AG20443 (cell line): ENCODE measurements at places on chromosomes 13 and 19.
A peak's percentile ranks its signal among the peaks of the same experiment; 100 is the strongest.

GRCh38 chr13:31798189-31798588 lies 58.9 kb downstream of the RXFP2 start:
- no peak for DNase-seq

- no peak for DNase-seq
Measured at GRCh38 chr13:109288151-109288709, 498.2 kb downstream of the IRS2 start.

DNA sequence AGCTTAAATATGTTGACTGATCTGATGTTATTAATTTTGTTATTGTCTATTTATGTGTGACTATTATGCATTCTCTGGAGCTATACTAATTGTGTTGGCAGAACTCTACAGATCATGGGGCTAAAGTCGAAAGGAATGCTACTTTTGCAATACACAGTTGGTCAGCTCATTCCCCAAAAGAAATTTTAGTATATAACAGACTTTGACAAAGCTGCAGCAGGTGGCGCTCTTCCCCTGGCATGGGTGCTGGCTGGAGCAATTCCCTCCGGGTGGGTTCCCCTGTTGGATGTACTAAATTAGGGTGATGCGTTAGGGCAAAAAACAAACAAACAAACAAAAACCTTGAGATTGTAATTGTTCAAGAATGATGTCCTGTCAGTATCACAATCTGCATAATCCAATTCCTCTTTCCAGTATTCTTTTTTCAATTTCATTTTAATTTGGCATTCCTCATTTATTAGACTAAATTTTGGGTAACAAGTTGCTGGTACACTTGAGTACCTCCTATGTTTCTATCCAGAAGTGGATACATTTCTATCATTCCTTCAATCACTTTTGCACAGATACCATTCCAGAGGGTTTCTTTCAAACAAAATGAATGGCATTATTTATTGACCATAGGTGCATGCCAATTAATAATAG lies 322.8 kb upstream of the EDNRB start:
- peak; percentile 63 for DNase-seq

DNA sequence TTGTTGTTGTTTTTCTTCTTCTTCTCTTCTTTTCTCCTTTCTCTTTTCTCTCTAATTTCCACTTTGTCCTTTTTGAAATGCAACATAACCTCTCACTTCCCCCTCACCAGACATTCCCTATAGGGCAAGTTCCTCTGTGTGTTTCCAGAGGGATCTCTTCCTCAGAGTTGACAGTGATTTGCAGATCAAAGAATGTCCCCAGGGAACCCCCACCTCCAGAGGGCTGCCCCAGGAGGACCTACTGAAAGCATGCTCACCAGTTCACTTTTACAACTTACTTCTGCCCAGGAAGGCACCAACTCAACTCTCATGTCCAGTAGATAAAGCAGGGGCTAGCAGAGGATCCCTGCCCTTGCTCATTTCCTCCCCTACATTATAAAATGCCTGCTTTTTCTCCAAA lies 1648.0 kb downstream of the PCDH9 start:
- DNase-seq, result no peak
